ENCODE measurements at places on chromosomes 5 and 9.

DNA sequence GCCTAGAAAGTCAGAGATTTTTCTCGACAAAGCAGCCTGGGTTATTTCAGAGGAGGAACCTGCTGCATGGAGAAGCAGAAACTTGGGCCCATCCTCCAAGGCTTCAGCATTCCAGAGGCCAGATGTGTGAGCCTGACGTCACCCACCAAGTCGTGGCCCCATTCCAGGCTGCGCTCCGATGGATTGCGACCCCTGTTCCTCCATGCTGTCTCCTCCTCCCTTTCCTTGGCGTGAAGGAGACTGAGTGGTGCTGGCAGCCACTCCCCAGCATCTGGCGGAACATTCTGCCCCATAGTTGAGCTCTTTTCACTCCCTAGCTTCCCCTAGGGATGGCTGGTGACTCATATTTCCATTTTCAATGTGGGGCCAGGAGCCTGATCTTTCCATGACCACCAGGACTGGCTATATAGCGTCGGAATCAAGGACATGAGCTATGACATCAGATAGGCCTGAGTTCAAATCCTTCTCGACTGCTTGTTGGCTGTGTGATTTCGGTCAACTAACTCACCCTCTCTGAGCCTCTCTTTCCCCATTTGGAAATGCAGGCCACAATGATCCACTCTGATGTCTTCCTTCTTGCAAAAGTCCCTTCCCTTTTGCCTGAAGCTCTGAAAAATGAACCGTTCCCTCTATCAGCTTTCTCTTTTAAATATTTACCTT is 24.5 kb upstream of the DUSP1 start:
- peak; percentile 94 for ATAC-seq

- no peak for ATAC-seq
These were observed 151.8 kb upstream of the VLDLR start for GRCh38 chr9:2469681-2470221.

- no peak for ATAC-seq
These were observed 93.7 kb downstream of the C9orf152 start for GRCh38 chr9:110114086-110114858.

GRCh38 chr9:130236436-130236985 is 29.0 kb upstream of the HMCN2 start:
- no peak for ATAC-seq

GRCh38 chr9:91720751-91721705 is 229.0 kb downstream of the ROR2 start:
- ATAC-seq = no peak

GRCh38 chr5:56095579-56096102 is 100.9 kb upstream of the IL6ST start:
- ATAC-seq = no peak

DNA sequence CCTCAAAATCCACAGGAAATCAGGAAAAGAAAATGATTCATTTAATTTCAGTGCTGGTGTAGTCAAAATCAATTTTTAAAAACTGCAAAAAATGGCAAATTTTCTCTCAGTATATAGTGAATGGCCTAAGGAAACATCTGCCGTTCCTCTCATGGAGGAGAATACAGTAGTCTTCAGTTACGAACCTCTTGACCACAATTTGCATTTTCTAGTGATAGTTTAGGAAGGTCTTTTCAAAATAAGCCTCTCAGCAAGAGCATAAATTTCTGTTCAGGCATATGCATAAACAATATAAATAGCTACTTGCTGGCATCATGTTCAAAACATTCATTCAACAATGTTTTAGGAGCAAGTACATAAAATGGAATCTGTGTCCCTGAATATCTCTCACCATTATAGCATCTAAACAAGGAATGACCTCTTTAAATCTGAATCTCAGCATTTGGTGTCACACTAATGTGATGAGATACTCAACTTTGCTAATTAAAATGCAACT is 33.5 kb downstream of the HAPLN1 start:
- ATAC-seq = no peak

DNA sequence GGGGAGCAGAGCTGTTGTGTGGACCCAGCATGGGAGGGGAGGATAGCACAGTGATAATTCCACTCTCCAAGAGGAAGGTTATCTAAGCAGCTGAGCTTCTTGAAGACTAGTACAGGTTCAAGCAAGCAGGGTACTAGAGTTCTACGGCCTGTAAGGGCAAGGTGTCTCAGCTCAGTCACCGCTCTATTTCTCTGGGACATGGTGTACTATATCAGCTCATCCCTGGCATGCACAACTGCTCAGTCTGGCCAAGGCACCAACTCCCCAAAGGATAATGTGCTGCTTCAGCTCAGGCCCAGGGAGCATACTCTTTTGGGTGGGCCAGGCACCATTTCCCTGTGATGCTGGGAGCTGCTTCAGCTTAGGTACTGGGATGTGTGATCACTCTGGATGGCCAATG is 69.8 kb downstream of the RNF130 start:
- no peak for ATAC-seq

GRCh38 chr5:155252025-155252424 is 238.5 kb downstream of the KIF4B start:
- no peak for ATAC-seq

- ATAC-seq = no peak
These were observed 21.8 kb upstream of the MSH3 start for GRCh38 chr5:80632700-80633099.

- peak; percentile 72 for ATAC-seq
These were observed 55.1 kb upstream of the S1PR3 start for GRCh38 chr9:88936132-88936531.

DNA sequence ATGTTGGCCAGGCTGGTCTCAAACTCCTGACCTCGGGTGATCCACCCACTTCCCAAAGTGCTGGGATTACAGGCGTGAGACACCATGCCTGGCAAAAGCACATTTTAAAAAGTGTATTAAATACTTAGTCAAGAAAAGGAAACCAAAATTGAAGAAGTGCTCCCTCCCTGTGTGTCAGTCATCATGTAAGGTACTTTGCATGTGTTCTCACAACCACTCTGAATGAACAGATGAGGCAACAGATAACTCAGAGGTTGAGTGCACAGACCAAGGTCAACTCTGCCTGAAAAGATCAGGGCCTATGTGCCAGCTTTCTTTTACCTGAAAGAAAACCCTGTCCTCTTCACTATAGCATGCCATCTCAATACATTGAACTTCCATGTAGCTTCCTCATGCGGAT is 289.7 kb downstream of the MRPS30 start:
- no peak for ATAC-seq

GRCh38 chr5:137647401-137647800 is 88.5 kb downstream of the KLHL3 start:
- no peak for ATAC-seq

- no peak for ATAC-seq
These were observed 40.2 kb upstream of the AGXT2 start for GRCh38 chr5:35087991-35088390.

GRCh38 chr5:86885011-86885410 is 267.3 kb downstream of the COX7C start:
- ATAC-seq = no peak

- no peak for ATAC-seq
These were observed 33.0 kb downstream of the TENT4A start for GRCh38 chr5:6746244-6746643.

DNA sequence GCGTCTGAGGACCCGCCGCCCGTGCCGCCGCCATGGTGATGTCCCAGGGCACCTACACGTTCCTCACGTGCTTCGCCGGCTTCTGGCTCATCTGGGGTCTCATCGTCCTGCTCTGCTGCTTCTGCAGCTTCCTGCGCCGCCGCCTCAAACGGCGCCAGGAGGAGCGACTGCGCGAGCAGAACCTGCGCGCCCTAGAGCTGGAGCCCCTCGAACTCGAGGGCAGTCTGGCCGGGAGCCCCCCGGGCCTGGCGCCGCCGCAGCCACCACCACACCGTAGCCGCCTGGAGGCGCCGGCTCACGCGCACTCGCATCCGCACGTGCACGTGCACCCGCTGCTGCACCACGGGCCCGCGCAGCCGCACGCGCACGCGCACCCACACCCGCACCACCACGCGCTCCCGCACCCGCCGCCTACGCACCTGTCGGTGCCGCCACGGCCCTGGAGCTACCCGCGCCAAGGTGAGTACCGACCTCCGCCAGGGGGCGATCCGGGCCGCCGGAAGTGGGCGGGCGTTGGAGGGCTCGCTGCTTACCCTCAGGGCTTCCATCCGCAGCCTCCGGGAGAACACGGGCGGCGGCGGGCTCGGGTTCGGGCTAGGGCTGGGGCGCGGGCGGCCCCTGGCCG is 8.5 kb downstream of the PRR7 start:
- ATAC-seq = peak; percentile 43

DNA sequence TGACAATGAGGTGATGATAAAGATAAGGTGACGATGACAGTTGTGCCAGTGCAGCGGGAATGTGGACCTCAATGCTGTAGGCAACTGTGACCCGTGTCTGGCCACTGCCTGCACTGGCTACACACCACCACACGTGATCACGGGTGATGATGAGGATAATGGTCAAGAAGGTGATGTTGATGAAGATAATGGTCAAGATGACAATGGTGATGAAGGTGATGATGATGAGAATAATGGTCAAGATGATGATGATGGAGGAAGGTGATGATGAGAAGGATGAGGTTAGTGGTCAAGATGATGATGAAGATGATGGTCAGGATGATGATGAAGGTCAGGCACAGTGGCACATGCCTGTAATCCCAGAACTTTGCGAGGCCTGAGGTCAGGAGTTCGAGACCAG is 30.7 kb upstream of the AIF1L start:
- ATAC-seq = no peak

DNA sequence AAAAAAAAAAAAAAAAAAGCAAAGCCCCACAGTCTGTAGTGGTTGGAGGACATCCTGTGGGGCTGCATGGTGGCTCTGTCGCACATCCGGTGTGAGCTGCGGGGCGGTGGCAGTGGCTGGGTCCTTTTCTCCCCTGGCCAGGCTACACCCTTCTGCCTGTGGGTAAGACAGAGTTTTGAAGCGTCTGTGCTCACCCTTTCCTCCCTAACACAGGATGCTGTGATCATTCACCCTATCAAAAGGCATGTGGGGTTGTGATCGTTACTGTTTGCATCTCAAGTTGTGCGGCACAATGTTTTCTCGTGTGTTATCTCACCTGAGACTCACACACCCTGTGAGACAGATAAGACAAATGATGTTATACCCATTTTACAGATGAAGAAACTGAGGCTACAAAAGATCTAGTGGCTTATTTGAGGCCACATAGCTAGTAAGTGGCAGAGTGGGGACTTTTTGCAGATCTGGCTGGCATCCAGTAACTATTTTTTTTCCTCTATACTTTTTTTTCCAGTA is 17.5 kb downstream of the IRF1 start:
- ATAC-seq = no peak

DNA sequence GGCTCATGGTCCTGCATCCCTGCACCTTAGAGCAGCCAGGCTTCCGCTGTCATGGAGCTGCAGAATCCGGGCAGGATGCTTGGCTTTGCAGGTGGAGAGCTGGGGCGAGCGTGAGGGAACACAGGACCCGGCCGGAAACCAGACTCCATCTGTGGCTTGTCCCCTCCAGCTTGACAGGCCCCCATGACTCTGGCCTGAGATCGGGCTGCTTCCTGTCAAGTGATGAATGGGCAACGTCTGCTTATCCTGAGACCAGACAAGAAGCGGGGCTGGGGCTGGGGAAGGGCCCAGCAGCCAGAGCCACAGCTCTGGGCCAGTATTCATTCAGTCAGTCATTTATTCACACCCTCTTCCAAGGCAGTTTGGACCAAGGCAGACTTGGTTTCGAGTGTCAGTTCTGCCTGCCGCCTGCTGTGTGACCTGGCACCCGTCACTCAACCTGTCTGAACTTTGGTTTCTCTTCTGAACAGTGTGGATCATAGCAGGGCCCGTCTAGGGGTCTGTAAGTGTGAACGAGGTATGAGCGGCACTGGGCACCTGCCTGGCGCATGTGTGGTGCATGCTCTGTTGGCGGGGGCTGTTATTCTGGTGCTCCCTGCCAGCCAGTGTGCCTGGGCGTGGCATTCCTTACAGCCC is 37.5 kb downstream of the NEK6 start:
- ATAC-seq = no peak

- no peak for ATAC-seq
These were observed 388.6 kb upstream of the CDH6 start for GRCh38 chr5:30804739-30805505.

DNA sequence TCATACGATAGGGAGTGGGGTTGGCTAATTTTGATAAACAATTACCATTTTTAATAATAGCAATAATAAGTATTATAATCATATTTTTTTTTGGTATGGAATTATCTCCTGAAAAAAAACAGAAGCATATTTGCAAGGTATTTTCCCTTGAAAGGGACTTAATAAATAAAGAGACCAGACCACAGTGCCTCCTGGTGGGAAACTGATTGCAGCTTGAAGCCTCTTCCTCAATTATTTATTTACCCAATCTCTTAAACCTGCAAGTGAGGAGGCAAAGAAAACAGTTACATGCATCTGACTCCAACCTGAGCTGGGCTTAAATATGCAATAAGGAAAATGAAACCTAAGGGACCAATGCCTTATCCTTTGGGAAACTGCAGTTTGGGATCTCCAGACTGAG is 388.1 kb upstream of the ACO1 start:
- no peak for ATAC-seq

- ATAC-seq = no peak
These were observed 298.8 kb downstream of the NSG2 start for GRCh38 chr5:174344335-174344734.

GRCh38 chr5:177599731-177600507 is at the start of gene B4GALT7:
Gene B4GALT7, plus strand, starts transcription at chr5:177600132. Its CDS starts 79 bp downstream, at chr5:177600211.
- peak; percentile 96 for ATAC-seq

GRCh38 chr9:28808042-28808441 is 1234.8 kb upstream of the C9orf72 start:
- ATAC-seq = no peak

DNA sequence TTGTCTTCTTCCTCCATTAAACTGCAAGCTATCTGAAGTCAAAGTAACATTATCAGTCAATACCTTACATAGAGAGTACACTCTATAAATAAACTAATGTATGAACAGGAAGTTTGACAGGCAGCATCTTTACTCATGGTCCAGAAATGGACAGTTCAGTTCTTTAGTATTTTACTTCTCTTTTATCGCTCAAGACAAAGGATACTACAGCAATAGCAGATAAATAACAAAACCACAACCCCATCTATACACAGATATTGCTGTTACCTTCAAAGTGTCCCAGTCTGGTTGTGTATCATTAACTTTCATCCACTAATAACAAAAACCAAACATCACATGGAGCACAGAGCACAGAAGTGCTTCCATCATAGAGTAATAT is 46.4 kb downstream of the SEMA5A start:
- no peak for ATAC-seq

DNA sequence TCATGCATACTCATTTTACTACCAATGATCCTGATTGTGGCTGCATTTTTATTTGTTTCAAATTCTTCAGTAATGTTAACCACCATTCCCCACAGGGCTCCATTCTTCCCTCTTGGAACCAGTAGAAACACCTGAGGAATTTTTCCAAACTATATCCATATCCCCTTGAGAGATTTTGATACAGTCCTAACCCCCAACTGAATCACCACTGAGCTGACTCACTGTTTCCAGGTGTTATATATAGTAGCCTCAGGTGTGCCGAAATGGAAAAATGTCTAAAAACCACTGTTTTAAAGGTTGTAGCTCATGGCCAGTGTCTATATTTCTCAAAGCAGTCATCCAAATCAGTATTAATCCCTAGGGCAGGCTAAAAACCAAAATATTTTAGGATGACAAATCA is 85.2 kb downstream of the MRPS27 start:
- ATAC-seq = no peak

Measured in gastroesophageal sphincter (tissue), 4 donors.